ENCODE measurements at places on chromosomes 1 and 21.

GRCh38 chr1:110040548-110040947 lies 6.1 kb downstream of the STRIP1 start:
- no peak for DNase-seq

GRCh38 chr1:4586611-4587160 lies 67.7 kb upstream of the AJAP1 start:
- no peak for DNase-seq

- no peak for DNase-seq
Observed at GRCh38 chr1:154796303-154796892, 73.7 kb downstream of the KCNN3 start.

DNA sequence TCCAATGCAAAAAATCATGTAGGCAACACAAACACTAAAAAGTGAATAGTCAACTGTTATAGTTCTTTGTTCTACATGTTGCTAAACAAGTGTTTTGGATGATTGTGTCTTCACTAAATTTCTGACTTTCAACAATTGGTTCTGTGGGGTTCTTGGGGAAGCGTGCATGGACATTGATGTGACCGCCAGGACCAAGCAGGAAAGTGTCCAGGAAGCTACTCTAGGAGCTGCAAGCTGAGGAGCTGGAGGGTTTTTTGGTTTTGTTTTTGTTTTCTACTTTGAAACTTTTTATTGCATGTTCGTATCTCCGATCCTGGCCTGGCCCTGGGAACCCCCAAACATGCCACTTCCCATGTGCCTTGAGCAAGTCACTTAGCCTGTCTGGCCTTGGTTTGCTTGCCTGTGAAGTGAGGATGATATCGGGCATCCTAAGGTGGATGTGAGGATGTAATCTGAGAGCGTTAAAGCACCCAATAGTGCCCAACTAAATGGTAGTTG lies 8.0 kb downstream of the TMPRSS3 start:
- DNase-seq, result no peak

- no peak for DNase-seq
Observed at GRCh38 chr21:44449473-44450363, 5.6 kb upstream of the LRRC3 start.
